ENCODE measurements at places on chromosomes 1 and 21.

GRCh38 chr21:45889961-45890360 is 91.6 kb upstream of the COL6A1 start:
- DNase-seq, result no peak

GRCh38 chr1:1058088-1058905 is 15.8 kb downstream of the RNF223 start:
- no peak for DNase-seq

- DNase-seq, result no peak
These were observed 2.0 kb downstream of the GPR88 start for GRCh38 chr1:100539836-100540536.

DNA sequence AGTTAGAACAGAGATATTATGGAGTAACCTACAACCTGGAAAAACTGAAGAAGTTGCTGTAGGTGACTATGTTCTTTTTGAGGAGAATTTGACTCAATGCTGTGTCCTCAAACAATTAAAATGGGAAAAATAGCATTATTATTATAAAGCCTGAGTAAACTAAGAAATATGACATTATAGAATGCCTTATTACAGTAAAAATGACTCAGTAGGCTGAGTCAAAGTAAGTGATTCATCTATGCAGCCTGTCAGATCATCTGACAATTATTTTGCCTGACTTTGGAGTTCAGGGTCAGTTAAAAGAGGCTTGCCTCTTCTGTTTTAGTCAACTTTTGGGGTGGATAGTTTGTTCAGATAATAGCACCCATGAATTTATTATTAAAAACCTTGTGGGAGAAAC is 150.8 kb upstream of the PTGFR start:
- DNase-seq, result no peak

GRCh38 chr1:200556002-200556401 is 64.5 kb downstream of the KIF14 start:
- DNase-seq, result no peak

- DNase-seq, result no peak
These were observed 373.5 kb downstream of the KIF26B start for GRCh38 chr1:245528258-245528635.

GRCh38 chr1:202105571-202106339 is 17.0 kb upstream of the GPR37L1 start:
- no peak for DNase-seq

- DNase-seq, result peak; percentile 23
These were observed at the start of gene GSTM2 for GRCh38 chr1:109667452-109668122. Gene GSTM2, plus strand, starts transcription at chr1:109668057. Its CDS starts 59 bp downstream, at chr1:109668116.

DNA sequence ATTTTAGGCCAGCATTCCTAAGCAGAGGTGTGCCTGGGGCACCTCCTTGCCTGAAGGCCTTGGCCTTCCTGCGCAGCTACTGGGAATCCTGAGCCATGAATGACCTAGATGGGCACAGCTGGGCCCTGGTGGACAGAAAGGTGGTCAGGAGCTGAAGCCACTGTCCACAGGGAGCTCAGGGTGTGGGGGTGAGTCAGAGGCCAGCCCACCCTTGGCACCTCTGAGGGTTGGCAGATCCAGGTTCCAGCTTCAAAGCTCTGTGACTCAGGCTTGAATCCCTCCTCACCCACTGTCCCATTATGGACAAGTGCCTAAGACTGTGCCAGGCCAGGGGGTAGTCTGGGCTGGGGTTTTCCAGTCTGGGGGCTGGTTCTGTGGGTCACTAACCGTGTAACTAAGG is 6.4 kb upstream of the EDN2 start:
- no peak for DNase-seq
